ENCODE measurements at places on chromosomes 5 and 9. TPM values are rescaled to one million over a fixed set of nuclear protein-coding genes. Genes with fewer than 3 reads are reported as not detected.

Gene F2RL2
- total RNA-seq = 0.44 TPM

- DNase-seq = no peak
- H3K36me3 ChIP-seq = no peaks in the 10 kb centered on the region
- H3K4me1 ChIP-seq = peaks cover 6% of the 10 kb centered on the region
- H3K4me3 ChIP-seq = no peak overlapping the region
- H3K27ac ChIP-seq = no peak overlapping the region
Observed at GRCh38 chr5:66603881-66604280, 7.7 kb downstream of the MAST4 start.

DNA sequence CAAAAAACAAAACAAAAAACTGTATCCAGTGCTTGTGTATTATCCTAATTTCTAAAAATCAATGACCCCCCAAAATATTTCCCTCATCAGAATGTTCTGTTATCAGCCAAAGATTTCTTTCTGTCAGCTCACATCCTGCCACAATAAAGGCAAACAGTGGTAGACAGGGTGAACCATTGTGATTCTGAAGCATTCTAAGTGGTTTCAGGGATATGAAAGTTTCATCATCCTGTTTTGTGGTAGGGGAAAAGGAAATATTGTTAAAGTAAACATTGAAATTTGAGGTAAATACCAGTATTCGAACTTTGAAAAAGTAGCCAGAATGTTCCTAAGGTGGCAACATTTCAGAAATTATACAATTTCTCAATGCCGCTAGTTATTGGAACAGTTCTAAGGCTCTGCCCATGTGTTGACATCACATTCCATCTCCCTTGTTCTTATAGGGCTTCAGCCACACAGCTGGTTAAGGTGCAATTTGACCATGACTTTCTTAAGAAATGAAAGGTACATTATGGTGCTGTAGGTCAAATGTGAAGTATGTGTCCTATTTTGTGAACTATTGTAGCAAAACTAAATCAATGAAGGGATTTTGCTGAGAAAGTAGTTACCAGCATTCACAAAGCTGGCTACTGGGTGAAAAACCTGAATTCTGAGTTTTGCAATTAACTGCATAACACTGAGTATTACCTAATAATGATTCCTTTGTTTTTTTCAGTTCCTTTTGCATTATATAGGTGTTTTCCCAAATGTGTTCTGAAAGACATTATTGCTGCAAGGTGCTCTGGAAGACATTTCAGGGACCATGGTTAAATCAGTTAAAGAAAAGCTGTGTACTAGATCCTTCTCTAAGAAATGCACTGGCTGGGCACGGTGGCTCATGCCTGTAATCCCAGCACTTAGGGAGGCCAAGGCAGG lies 107.6 kb upstream of the RASGRF2 start:
- no peak for DNase-seq
- H3K4me3 ChIP-seq = no peak overlapping the region
- H3K27ac ChIP-seq = no peak overlapping the region
- H3K36me3 ChIP-seq = no peaks in the 10 kb centered on the region
- H3K4me1 ChIP-seq = no peaks in the 10 kb centered on the region

- no peak for DNase-seq
- H3K27ac ChIP-seq = no peak overlapping the region
- no peak overlapping the region for H3K4me3 ChIP-seq
- no peaks in the 10 kb centered on the region for H3K27me3 ChIP-seq
- no peaks in the 10 kb centered on the region for H3K4me1 ChIP-seq
Observed at GRCh38 chr5:76742583-76742982, 26.7 kb downstream of the F2R start.

DNA sequence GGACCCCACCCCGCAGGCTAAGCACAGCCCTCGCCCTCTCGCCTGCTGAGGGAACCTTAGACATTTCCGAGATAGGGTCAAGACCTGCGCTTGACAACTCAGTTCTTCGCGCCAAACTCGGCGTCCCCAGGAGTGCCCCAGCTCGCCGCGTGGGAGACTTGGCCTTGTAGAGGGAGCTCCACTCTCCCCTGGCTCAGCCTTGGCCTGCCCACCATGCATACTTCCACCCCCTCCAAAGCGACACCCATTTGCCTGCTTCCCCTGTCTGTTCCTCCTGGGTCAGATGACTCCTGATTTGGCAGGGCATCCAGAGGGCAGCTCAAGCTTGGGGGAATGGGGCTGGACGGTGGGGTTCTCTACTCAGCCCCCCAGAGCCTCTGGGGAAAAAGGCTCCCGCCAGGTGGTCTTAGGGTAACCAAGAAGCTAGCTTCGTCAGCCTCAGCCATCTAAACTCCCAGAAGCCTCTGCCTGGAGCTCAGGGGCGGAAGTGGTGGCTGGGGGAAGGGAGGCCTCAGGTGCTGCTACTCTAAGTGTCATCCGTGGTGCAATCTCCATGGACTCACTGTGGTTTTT lies 560 bp downstream of the DOCK2 start:
- H3K4me1 ChIP-seq = no peaks in the 10 kb centered on the region
- no peaks in the 10 kb centered on the region for H3K27me3 ChIP-seq
- peak overlapping the region; percentile 45 for H3K4me3 ChIP-seq
- no peaks in the 10 kb centered on the region for H3K36me3 ChIP-seq
- DNase-seq = no peak

GRCh38 chr9:94668928-94669729 lies 29.8 kb upstream of the FBP1 start:
- peaks cover 9% of the 10 kb centered on the region for H3K4me1 ChIP-seq
- no peak overlapping the region for H3K27ac ChIP-seq
- no peaks in the 10 kb centered on the region for H3K36me3 ChIP-seq
- peak overlapping the region; percentile 10 for H3K4me3 ChIP-seq
- no peak for DNase-seq
- H3K27me3 ChIP-seq = no peaks in the 10 kb centered on the region

DNA sequence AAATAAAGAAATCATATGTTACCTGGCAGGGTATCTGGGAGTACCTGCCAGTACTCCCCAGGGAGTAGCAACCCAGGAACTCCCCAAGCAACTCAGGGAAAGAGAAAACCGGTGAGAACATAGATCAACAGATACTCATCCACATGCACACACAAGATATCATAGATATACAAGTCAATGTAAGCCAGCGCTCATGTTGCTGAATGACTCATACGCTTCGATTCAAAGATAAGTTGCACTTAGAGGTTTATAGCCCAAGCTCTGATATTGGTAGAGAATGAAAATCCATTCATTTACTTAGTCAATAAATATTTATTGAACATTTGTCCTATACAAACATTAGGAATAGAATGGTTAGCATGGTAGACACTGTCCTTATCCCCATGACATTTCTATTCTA lies 219.1 kb upstream of the TRPC7 start:
- H3K4me1 ChIP-seq = no peaks in the 10 kb centered on the region
- no peaks in the 10 kb centered on the region for H3K27me3 ChIP-seq
- no peak overlapping the region for H3K27ac ChIP-seq
- DNase-seq = no peak
- H3K4me3 ChIP-seq = no peak overlapping the region

DNA sequence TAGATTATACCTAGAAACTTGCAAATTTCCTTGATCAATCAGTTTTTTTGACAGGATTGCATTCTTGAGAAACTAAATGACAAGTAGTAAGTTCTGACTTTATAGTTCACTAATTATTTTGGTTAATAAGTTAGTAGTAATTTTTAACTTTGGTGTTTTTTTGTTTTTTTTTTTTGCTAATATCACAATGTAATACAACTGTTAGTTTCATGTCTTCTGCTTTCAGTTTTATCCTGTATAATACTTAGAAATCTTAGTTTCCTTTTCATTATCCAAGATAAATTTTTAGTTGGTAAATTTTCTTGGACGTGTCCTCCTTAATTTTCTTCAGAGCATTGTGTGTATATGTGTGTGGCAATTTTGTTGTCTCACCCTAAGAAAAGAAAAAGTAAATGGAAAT lies 57.8 kb downstream of the CWC27 start:
- no peak overlapping the region for H3K4me3 ChIP-seq
- no peaks in the 10 kb centered on the region for H3K36me3 ChIP-seq

DNA sequence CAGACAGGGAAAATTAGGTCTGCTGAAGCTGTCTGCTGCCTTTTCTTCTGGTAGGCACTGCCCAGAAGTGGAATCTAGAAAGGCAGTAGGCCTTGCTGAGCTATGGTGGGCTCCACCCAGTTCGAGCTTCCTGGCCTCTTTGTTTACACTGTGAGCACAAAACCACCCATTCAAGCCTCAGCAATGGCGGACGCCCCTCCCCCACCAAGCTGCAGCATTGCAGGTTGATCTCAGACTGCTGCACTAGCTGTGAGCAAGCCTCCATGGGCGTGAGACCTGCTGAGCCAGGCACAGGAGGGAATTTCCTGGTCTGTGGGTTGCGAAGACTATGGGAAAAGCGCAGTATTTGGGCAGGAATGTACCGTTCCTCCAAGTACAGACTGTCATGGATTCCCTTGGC lies 18.5 kb downstream of the AGTPBP1 start:
- H3K4me1 ChIP-seq = no peaks in the 10 kb centered on the region
- no peak for DNase-seq
- H3K4me3 ChIP-seq = no peak overlapping the region
- no peaks in the 10 kb centered on the region for H3K36me3 ChIP-seq

DNA sequence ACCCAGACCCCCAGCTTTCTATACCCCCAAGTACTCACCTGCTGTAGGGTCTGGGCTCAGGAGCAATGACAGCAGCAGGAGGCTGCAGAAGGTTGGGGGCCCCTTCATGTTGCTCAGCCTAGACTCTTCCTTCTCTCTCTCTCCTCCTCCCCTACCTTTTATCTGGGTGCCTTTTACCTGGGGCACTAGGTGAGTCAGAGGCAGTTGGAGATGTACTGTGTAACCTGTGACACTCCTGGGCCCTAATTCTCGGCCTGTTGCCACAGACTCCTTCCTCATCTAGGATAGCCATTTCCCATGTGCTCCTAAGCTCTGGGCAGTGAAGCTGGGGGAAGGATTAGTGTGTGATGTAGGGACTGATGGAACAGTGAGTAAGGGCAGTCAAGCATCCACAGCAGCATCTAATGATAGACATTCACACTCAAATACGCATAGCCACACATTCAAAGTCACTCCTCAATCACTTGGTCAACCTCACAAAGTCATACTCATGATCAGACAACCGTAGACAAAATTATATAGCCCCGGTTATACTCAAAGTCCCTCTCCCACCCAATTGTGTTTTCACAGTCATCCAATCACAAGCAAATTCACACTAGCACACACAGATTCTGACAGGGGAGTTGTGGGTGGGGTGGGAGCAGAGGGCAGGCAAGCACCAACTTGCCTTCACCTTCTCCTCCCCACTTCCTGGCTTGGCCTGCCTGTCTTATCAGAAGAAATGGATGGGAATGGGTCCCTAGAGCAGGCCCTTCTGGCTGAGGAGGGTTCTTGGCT lies at the start of gene CCL27:
Gene CCL27 (minus strand): TSS at position 132 of the 777 bp plus-strand sequence. CDS start 24 bp downstream, at position 108.
- H3K4me1 ChIP-seq = no peaks in the 10 kb centered on the region
- H3K36me3 ChIP-seq = peaks cover 7% of the 10 kb centered on the region
- DNase-seq = no peak
- H3K27ac ChIP-seq = no peak within 1 kb of the TSS
- no peak within 1 kb of the TSS for H3K4me3 ChIP-seq

DNA sequence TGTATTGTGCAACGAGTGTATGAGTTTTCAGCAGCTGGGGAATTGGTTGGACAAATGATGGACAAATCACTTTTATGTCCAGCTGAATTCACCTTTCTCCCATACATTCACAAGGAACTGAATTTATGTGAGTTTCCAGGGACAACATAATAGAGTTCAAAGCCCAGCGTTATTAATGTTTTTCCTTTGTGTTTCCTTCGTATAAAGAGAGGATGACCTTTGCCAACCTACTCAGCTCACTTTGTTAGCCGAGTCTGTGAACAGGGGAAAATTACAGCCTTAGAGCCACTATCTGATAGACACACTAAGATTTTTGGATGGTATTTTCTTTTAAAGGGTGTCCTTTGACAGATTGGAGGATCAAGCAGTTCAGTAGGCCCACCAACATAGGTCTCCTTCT lies 352.5 kb downstream of the KIF4B start:
- H3K4me1 ChIP-seq = no peaks in the 10 kb centered on the region
- DNase-seq = no peak
- no peak overlapping the region for H3K27ac ChIP-seq
- H3K36me3 ChIP-seq = no peaks in the 10 kb centered on the region
- H3K4me3 ChIP-seq = no peak overlapping the region
